Umbilical cord (tissue), 2 donors: ENCODE measurements at places on chromosomes 4 and X. TPM values are rescaled to one million over a fixed set of nuclear protein-coding genes. Genes with fewer than 3 reads are reported as not detected.
A peak's percentile ranks its signal among the peaks of the same experiment; 100 is the strongest.

DNA sequence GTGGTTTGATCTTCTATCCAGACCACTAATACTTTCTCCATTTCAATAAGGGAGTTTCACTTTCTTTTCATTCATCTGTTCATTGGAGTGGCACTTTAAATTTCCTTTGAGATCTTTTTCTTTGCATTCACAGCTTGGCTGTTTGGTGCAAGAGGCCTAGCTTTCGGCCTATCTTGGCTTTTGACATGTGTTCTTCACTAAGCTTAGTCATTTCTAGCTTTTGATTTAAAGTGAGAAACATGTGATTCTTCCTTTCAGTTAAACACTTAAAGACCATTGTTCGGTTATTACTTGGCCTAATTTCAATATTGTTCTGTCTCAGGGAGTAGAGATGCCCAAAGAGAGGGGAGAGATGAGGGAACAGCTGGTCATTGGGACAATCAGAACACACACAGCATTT is 24.3 kb downstream of the CXCL13 start:
- DNase-seq, result no peak

DNA sequence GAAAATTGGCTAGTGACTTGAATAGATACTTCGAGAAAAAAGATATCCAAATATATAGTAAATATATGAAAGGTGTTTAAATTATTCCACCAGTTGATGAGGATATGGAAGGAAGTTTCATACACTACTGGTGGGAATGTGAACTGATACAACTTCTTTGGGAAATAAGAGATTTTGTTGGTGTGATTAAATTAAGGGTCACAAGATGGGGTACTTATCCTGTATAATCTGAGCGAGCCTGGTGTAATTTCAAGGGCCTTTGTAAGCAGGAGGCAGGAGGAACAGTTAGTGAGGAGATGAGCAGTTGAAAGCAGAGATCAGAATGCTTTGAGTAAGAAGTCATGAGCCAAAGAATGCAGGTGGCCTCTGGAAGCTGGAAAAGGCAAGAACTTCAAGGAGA is 192.2 kb downstream of the KCTD8 start:
- DNase-seq, result no peak

DNA sequence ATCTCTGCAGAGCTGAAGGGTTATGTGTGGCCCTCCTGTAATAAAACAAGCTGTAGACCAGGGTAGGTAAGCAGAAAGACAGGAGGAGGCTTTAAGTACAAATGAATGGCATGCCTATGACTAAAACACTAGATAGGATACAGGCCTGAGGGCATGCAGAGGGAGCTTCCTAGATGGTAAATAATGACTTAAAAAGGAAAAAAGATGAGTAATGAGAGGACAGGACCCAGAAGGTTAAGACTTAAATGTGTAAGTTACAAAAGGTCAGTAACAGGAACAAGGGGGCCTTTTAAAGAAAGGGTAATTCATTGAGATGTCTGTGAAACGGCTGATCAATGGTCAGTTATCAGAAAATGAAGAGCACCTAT is 194.8 kb downstream of the SOWAHB start:
- DNase-seq, result no peak

The FSTL5 gene
- 2.4 TPM for total RNA-seq

DNA sequence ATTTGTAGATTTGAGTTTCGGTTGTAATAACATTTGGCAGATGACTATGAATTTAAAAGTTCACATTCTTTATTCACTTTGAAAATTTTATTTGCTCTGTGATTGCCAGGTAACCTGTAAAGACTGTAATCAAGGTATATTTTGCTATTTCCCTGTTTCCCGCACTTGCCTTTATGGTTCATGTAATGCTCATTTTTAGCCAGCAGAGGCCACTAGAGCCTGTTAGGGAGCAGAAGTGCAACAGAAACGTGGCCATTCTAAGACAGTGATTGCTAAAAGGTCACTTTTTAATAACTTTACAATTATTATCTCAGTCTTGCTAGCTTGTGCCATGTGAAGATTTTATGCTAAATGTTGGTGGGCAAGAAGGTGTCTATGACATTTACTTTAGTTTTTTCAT is 12.4 kb downstream of the YIPF6 start:
- peak; percentile 35 for DNase-seq

DNA sequence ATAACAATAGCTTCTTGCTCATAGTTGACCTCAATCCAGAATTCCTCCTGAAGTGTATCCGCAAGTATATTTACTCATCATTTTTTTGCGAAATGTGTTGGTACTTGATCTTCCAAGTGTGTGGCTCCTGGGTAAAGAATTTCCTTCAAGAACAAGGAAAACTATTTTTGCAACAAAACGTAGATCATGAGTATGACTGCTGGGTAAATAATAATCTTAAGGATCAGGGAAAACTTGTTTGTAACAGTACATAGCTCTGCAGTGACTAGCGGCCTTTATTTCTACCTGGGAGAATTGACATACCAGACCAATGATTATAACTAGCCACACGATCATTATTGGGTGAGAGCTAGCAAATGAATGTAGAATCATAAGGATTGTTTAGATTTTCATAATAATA is 1311.7 kb downstream of the ARAP2 start:
- DNase-seq, result no peak

GRCh38 chr4:113088050-113088449 is 38.6 kb downstream of the ANK2 start:
- DNase-seq, result no peak

DNA sequence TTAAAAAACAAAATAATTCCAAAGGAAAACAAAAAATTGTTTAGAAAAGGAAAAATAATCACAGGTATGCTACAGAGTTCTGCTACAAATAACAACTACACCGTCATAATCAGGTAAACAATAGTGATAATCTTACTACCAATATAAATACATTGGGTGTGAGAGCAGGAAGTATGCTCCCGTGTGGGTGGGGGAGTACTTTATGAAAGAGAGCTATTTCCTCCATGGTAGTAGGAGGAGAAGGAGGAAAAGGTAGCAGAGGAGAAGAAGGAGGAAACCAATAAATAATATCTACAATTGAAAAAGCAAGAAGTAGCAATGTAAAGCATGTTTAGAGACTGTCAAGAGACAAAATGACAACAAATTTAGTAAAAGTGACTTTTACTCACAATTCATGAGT is 35.1 kb downstream of the TEC start:
- DNase-seq, result no peak

DNA sequence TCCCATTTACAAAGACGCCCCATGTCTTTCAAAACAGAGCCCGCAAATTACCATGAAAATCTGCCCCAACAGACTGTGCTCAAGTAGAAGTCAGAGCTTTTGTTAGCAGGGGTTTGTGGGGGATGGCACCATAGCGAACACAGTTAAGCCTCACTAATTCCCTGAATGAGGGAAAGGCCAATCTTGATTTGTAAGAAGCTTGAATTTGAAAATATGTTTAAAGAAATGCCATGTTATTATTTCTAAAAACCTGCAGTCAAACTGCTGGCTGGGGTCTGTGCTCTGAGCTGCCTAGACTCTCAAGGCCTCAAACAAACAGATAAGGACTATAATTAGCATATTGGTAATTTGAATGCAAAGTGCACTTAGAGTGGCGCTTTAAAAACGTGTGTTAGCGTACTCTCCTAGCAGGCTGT is 9.4 kb upstream of the PAK3 start:
- no peak for DNase-seq

DNA sequence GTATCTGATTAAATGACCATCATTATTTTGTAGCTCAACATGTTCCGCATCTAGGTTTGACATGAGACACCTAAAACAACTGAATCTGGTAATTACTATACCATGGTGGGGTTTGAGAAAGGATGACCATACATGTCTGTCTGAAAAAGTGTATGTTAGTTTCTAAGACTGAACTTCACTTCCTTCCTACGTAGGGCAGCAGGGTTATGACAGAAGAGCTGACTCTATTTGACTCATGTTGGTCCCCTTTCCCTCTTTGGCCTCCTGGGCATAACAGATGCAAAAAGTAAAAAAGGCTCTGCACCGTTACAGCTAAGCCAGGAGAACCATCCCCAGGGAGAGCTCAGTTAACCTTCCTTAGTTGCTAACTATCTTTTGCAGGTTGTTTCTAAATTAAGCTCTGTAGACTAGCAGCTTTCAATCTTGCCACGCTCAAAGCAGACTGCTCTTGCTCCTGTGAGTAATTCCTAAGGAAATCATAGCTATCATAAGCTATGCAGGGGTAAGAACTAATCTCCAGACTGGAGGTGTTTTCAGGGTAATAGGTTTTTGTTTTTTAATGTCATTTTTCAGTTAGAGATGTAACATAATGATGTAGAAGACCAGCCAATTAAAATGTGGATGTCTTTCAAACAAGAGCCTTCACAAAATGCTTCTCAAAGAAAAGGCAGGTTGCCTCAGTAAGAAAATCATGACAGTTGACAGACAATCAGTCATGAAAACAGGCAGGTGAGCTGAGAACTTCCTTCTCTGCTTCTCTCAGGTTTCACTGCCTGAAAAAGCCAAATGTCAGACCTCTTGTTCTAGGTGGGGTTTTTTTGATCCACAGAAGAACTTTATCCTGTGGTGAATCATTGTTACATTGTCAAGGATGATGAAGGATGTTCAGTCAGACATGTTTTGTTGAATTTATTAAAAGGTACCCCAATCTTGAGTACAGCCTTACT is 66.9 kb upstream of the DAPP1 start:
- DNase-seq, result no peak

DNA sequence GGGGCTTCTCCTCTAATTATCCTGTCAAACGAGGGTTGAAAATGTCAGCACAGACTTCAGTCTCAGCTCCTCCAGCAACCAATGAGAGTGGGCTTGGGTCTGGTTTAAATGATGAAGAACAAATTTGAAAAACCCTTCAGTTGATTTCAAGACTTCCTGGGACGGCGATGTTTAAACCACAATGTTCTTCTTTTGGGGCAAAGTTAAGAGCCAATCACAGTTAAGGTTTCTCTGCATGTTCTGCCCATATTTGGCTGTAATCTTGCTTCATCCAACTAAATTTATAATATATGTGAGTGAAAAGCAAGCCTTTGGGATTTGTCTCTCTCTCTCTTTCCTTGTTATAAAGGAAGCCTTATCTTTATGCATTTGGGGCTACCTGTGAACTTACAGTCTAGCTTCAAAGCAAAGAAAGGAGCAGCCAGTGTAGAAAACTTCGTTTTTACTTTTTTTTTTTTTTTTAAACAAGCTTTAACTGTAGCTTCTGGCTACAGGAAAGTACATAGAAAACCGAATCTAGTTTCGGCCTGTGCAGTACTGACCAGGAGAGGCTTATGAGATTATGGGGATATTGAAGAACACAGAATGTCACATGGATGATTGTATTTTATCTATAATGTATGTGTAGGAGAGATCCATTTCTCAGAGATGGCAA is 46.8 kb upstream of the FAM9C start:
- DNase-seq, result peak; percentile 45

- peak; percentile 47 for DNase-seq
Observed at GRCh38 chr4:71380788-71381187, 42.0 kb downstream of the SLC4A4 start.
